ENCODE measurements at places on chromosomes 3 and 15.

GRCh38 chr15:45112591-45113379, 1.2 kb downstream of the DUOX2 start:
- DNase-seq = no peak

GRCh38 chr3:33145901-33146580, 32.2 kb downstream of the CRTAP start:
- DNase-seq = no peak

GRCh38 chr3:33377931-33378330, 62.3 kb downstream of the UBP1 start:
- no peak for DNase-seq

- DNase-seq = no peak
Measured at GRCh38 chr15:37009288-37009687, 91.1 kb downstream of the MEIS2 start.

GRCh38 chr3:12420393-12420792, 63.9 kb upstream of the TSEN2 start:
- no peak for DNase-seq

DNA sequence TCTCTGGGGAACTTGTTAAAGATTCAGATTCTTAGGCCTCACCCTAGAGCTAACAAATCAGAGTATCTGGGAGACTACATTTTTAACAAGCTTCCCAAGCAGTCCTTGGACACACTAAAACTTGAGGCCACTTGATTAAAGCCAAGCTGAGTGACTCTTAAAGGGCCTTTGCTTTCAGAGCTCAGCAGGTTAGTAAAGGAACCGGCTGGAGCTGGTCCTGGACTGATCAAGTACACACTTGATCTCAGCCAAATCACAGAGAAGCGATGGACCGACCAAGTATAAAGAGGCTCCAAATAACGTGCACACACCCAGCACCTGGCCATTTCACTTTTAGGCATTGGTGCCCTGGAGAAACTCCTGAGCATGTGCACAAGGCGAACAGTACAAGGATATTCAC, 12.9 kb upstream of the TM6SF1 start:
- DNase-seq = no peak

- no peak for DNase-seq
Measured at GRCh38 chr3:124907957-124908356, 20.8 kb upstream of the ITGB5 start.

DNA sequence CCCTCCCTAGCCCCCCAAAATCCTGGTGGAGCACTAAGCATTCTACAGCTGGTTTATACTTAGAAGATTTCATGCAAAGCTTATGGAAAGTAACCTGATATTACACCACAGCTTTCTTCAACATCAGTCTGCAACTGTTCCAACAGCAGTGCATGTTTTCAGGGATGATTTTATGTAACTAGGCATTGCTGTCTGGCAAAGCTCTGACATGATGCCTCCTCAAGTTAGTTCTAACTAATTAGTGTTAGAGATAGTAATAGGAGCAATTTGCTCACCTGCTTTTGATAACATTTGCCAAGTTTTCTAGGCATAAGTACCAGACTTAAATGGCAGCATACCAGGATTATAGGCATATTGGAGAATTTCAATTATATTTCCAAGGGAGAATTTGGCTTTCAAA, 330.3 kb upstream of the SGO1 start:
- no peak for DNase-seq

DNA sequence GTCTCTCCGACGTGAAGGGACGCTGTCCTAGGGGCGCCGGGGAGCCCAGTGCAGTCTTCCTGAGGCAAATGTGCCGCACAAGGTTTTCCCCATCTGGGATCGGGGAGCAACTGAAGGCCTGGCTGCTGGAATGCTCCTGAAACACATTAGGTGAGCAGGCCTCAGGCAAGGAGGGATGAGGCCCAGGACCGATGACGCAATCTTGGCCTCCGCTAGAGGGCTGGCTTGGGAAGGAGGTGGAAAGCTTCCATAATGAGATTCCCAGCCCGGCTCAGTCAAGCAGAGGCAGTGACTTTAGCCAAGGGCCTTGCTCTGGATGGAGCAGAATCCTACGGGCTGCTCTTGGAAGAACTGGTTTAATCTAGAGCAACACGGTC, 50.8 kb downstream of the CPN2 start:
- DNase-seq = peak; percentile 84

- no peak for DNase-seq
Measured at GRCh38 chr3:41200669-41201021, 1.3 kb downstream of the CTNNB1 start.

GRCh38 chr3:55282994-55283393, 204.1 kb downstream of the WNT5A start:
- no peak for DNase-seq

DNA sequence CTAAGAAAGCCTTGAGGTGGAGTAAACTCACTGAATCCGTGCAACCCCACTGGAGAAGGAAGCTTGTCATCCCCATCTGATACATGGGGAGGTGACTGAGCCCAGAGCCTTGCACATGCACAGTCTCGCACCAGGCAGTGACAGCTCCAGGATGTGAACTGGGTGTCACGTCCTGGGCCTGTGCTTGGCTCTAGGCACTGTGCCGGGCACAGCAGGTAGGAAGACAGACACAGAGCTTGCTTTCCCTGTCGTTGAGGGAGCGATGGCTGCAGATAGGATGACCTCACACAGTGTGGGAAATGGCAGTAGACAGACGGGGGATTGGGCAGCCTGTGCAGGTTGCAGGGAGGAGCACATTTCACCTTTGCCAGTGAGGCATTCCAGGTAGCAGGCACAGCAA, 12.2 kb upstream of the ATP2B2 start:
- DNase-seq = peak; percentile 34

GRCh38 chr3:185406121-185406620, 43.2 kb downstream of the MAP3K13 start:
- DNase-seq = no peak

GRCh38 chr15:59255680-59256336, 49.2 kb downstream of the LDHAL6B start:
- DNase-seq = peak; percentile 87

- DNase-seq = no peak
Measured at GRCh38 chr3:64675687-64676247, 12.0 kb downstream of the ADAMTS9 start.

- DNase-seq = no peak
Measured at GRCh38 chr3:124263168-124263567, 271.2 kb upstream of the ROPN1 start.

DNA sequence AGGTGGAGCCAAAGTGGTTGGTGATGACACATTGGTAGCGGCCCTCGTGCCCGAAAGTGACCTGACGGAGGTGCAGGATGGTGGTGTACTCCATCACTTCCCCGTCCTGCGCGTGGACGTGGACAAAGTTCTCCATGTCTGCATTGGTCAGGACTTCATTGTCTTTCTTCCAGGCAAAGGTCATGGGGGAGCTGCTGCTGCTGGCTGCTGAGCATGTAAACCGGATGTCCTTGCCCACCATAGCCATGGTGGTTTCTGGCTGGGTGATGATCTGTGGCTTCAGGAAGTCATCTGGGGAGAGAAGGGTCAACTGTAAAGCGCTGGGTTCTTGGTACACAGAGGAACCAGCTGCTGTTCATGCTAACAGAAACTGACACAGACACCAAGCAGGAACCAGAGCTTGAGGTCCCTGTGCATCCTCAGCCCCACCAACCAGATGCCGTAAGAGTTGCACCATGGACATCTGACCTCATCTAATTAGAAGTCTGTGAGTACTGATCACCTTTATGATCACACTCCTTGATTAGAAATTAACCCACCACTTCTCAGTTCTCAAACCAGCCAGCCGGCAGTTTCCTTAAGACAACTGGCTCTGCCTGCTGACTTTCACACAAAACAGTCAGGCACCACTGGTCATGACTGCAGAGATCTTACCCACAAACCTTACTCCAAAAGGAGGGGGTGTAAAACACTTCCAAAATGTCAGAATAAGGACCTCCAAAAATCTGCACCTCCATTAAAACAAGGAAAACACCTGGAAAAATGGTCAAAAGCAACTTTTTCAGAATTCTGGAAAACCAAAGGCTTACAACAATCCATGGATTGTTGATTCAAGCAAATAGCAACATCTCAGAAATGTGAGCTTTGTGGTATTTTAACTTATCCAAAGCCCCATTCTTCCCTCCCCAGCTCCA, 114.6 kb downstream of the LRIG1 start:
- no peak for DNase-seq

DNA sequence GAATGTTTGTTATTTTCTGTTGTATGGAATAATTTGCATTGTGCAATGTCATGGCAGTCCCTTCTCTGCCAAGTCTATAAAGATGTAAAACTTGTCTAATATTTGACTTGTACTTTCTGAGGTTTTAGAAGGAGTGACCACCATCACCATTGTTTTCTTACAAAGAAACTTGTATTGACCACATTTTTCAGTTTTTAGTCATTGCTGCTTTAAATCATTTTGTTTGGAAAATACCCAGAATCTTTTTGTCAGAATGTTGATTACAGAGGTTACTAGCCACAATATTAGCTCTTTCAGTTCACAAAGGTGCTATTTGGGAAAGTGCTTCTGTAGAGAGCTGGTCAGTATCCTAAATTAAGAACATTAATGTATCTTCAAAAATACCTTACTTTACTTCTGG, 532.4 kb upstream of the GBE1 start:
- DNase-seq = no peak

DNA sequence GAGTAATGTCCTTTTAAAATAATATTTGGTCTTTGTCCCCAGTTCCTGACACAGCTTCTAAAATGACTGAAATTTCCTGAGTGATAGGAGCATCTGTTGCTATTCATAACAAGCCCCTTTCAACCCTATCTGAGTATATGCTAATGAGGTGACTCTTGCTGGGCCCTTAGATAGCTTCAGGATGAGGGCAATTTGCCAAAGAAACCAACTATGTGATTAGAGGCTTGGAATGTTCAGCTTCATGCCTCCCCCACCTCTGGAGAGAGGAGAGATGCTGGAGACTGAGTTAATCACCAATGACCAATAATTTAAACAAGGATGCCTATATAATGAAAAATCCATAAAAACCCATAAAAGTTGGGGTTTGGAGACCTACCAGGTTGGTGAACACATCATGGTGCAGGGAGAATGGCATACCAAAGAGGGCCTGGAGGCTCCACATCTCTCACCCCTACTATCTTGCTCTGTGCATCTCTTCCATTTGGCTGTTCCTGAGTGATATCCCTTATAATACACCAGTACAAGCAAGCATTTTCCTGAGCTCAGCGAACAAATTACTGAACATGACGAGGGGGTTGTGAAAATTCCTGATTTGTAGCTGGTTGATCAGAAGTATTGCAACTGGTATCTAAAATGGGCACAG, 189.2 kb downstream of the ECT2 start:
- DNase-seq = no peak

DNA sequence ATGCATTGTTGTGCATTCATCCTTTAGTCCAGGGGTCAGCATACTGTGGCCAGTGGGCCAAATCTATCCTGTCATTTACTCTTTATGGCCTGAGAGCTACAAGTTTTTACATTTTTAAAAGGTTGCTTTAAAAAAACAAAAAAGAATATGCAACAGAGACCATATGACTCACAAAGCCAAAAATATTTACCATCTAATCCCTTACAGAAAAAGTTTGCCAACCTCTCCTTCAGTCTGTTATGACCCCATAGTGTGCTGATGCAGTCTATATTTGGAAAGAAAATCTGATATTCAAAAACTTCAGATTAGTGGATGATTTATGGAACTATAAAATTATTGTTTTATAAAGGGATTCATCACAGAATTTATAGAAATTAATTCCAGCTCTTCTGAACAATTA, 237.5 kb upstream of the IL12A start:
- no peak for DNase-seq

- DNase-seq = no peak
Measured at GRCh38 chr3:133833267-133833666, 27.7 kb downstream of the SRPRB start.

- DNase-seq = no peak
Measured at GRCh38 chr15:89469426-89470096, 26.8 kb downstream of the RHCG start.

GRCh38 chr3:188559856-188560255, 405.9 kb downstream of the LPP start:
- DNase-seq = no peak

DNA sequence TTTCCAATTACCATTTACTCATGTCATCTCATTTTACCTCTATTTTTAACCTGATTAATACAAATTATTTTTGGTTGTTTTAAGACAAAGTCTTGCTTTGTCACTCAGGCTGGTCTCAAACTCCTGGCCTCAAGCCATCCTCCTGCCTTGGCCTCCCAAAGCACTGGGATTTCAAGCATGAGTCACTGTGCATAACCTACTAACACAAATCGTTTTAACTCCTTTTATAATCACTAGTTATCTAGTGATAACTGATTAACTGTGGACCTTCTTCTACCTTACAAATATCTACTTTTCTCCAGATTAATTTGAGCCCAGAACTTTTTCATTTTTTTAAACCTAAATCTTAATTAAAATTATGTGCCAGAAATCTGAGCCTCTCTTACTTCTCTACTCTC, 4.6 kb downstream of the ATP13A3 start:
- no peak for DNase-seq

DNA sequence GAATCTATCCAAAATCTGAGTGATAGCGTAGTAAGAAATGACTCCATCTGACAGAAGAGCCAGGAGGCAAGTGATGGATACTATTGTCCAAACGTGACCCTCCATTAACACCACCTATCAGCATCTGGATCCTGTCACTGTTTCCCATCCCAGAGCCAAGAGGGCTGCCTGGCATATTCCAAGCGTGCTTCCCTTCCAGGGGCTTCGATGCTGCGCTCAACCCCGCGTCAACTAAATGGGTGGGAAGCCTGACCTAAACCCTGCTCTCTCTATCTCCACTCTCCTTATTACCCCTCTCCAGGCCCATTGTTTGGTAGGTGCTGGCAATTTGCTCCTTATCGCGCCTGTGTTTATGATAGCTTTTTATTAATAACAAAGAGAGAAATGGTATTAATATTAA, 83.2 kb downstream of the NR2F2 start:
- DNase-seq = no peak

- no peak for DNase-seq
Measured at GRCh38 chr3:196311-197148, at the start of gene CHL1. TSS of gene CHL1 (plus strand) at chr3:196763. CDS start at chr3:319777, 123,014 bp downstream.

DNA sequence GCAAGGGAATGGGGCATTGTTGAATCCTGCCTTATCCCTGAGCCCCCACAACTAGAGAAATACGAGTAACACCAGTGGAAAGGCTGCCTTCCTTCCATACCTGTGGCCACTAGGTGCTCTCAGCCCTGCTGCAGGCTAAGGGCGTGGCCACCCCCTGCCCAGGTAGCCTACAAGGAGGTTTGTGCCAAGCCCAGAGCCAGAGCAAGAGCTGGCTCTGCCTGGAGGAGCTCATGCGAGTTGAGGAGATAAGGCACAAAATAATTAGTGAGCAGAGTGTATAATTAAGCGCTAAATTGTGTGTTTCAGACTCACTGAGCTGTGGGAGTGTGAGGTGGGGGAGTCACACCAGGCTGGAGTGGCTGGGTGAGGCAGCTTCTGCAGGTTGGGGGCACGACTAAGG, 49.2 kb downstream of the TPRA1 start:
- no peak for DNase-seq
